Gastroesophageal sphincter (tissue), 4 donors: ENCODE measurements at places on chromosomes 2 and 18. TPM values are rescaled to one million over a fixed set of nuclear protein-coding genes. Genes with fewer than 3 reads are reported as not detected.

Gene CYRIA
- 9.3 TPM for total RNA-seq

DNA sequence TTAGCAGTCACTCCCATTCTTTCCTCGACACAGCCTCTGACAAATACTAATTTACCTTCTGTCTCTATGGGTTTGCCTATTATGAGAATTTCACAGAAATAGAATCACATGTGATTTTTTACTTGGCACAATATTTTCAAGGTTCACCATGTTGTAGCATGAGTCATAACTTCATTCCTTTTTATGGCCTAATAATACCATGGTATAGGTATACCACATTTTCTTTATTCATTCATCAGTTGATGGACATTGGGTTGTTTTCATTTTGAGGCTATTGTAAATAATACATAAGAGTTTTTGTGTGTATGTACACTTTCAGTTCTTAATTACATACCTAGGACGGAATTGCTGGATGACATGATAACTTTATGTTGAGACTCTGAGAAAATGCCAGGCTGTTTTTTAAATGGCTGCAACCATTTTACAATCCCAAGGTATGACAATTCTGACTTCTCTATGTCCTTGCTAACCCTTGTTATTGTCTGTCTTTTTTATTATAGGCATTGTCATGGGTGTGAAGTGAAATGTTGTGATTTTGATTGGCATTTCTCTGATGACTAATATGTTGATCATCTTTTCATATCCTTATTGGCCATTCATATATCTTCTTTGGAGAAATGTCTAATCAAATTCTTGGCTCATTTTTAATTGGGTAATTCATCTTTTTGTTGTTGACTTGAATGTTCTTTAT is 87.9 kb downstream of the IRS1 start:
- no peak for ATAC-seq

GRCh38 chr2:178846458-178846802 is 39.2 kb upstream of the TTN start:
- ATAC-seq, result no peak

- ATAC-seq, result no peak
These were observed 204.4 kb downstream of the CCDC102B start for GRCh38 chr18:69002233-69002632.

Gene CBLN2
- not detected for total RNA-seq

GRCh38 chr2:24329700-24330099 is 30.6 kb downstream of the ITSN2 start:
- no peak for ATAC-seq

Gene ABCG5
- total RNA-seq, result not detected

Gene VWA3B
- not detected for total RNA-seq
